ENCODE measurements at places on chromosomes 16 and 17.

DNA sequence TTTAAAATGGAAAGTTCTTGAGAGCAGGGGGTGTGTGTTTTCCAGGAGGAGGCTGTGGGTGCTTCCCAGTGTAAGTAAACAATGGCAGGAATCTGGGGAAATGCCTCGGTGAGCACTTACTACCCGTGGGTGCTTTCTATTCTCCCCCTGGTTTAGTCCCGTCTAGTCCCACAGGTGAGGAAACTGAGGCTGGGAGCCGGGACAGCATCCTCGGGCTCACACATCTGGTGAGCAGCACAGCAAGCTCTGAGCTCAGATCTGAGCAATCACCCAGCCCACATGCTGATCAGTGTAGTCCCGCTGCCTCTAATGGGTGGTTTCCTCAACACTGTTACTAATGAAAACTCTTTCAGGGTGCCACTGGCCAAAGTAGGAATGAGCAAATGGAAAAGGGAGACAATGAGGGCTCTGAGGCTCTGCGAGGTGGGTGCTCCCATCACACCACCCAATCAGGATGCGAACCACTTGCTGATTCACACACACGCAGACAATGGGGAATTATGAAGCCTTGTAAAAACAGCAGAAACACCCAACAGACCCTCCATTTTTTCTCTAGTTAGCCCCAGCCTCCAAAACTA is 202.6 kb downstream of the PARN start:
- DNase-seq, result peak; percentile 45

- no peak for DNase-seq
Observed at GRCh38 chr16:73067671-73068540, 20.0 kb upstream of the ZFHX3 start.

GRCh38 chr17:77692571-77693161 is 265.8 kb upstream of the TNRC6C start:
- no peak for DNase-seq

GRCh38 chr17:48995974-48996721 is 1.0 kb upstream of the IGF2BP1 start:
- DNase-seq, result no peak

DNA sequence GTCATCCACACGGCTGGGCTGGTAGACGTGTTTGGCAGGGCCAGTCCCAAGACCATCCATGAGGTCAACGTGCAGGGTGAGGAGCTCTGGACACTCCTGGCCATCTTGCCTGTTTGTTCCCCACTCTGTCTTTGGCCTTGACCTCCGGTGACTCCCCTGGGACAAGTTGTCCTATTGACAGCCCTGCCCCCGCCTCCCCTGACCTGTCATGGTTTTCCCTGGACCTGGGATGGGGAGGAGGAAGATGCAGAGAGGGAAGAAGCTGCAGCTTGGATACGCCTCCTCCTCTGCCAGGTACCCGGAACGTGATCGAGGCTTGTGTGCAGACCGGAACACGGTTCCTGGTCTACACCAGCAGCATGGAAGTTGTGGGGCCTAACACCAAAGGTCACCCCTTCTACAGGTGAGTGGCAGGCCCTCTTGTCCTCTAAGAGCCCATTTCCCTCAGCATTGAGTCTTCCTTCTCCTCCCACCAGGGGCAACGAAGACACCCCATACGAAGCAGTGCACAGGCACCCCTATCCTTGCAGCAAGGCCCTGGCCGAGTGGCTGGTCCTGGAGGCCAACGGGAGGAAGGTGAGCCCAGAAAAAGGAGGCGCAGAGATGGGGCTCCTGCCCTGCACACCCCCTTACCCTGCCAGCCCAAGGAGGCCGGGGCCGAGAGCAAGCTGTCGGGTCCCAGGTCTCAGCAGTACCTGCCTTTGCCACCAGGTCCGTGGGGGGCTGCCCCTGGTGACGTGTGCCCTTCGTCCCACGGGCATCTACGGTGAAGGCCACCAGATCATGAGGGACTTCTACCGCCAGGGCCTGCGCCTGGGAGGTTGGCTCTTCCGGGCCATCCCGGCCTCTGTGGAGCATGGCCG is 1.4 kb downstream of the HSD3B7 start:
- DNase-seq, result no peak

GRCh38 chr16:85574672-85575475 is 38.2 kb upstream of the GSE1 start:
- no peak for DNase-seq

DNA sequence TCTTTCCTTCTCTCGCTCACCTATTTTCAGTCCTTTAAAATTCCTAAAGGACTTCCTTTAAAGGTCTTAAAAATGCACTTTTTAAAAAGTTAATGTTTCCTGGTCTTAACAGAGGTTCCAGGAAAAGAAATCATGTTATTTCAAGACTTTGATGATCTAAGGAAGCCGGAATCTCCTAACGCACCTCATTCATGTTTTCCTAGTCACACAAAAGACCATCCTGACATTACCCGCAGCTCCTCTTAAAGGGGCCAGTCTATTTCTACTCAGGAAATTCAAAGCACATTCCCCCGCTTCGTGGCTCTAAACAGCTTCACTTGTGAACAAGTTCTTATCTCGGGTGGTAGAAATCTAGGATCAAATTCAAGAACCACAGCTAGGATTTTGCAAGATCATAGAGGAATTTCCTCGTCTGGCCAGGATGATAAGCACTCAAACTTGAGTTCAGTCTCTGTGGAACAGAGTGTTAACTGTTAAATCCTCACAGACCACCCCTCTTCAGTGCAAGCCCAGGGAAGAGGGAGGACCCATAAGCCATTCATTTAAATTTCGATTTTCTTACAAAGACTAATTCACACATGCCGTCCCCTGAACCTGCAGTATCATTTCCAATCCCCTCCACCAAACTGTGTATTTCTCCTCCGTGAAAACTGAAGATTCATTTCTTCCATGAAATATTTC is 137.1 kb upstream of the AXIN2 start:
- DNase-seq, result no peak

DNA sequence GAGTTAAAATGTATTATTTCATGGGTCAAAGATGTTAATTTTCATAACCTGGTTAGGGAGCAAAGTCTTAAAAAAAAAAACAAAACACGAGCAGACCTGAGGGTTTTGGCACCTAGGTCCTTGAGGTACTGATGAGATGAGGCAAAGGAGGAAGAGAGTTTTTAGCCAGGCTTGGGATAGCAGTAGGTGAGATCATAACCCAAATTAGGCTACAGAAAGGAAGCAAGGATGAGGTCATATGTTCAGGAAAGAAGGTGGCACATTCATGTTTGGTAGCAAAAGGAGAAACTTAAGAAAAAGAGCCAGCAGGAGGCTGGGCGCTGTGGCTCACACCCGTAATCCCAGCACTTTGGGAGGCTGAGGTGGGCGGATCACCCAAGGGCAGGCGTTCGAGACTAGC is 2.8 kb downstream of the ATXN1L start:
- DNase-seq, result no peak

- DNase-seq, result no peak
Observed at GRCh38 chr16:81000873-81001272, 5.8 kb downstream of the CMC2 start.

DNA sequence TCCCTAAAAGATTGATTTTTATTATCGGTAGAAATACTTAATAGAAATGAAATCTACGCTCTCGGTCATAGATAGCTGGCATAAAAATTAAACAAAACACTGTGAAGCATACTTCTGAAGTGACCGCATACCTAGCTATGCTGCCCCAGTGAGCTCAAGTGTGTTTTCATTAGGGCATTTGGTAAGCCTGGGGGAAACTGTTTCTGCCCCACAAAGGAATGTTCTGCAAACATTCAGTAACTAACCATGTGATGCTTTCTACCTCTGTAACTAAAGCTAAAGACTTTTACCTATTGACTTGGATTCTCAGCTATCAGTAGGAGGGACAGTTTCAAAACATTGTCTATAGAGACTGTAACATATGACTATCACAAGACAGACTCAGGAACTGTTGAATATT is 93.5 kb upstream of the HSBP1 start:
- DNase-seq, result no peak

DNA sequence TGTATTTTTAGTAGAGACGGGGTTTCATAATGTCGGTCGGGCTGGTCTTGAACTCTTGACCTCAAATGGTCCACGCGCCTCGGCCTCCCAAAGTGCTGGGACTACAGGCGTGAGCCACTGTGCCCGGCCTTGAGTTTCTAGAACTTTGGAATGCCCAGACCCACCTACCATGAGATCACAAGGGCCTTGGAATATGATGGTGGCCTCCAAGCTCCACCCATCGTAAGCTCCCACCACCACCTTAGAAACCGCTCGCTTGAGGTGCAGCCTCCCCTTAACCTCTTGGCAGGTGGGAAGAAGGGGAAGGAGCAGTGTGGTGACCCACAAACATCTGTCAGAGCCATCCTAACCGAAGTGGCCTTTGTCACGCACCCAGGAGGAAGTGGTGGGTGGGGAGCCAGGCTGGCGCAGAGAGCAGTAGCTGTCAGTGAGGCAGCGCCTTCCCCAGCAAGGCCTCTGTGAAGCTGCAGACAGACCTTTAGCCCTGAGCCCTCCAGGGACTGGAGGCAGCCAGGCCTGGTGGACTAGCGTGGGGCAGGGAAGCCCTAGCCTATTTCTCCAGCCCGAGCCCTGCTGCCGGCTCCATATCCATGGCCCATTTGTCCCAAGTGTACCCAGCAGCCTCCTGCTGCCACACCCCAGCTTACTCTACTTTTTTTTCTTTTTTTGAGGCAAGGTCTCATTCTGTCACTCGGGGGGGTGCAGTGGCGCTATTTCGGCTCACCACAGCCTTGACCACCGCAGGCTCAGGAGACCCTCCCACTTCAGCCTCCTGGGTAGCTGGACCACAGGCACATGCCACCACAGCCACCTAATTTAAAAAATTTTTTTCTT is 13.1 kb upstream of the SEPHS2 start:
- no peak for DNase-seq

- no peak for DNase-seq
Observed at GRCh38 chr16:82650804-82651203, 24.0 kb downstream of the CDH13 start.

DNA sequence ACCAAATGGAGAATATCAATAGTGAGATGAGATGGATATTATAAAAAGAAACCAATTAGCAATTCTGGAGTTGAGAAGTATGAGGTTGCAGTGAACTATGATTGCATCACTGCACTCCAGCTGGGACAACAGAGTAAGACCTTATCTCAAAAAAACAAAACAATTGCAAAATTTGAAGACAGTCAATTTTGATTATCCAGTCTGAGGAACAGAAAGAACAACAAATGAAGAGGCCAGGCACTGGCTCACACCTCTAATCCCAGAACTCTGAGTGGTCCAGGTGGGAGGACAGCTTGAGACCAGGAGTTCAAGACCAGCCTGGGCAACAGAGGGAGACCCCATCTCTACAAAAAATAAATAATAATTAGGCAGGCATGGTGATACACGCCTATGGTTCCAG is 35.0 kb downstream of the USP32 start:
- DNase-seq, result no peak

GRCh38 chr17:8436844-8437171 is 1.1 kb downstream of the NDEL1 start:
- no peak for DNase-seq

DNA sequence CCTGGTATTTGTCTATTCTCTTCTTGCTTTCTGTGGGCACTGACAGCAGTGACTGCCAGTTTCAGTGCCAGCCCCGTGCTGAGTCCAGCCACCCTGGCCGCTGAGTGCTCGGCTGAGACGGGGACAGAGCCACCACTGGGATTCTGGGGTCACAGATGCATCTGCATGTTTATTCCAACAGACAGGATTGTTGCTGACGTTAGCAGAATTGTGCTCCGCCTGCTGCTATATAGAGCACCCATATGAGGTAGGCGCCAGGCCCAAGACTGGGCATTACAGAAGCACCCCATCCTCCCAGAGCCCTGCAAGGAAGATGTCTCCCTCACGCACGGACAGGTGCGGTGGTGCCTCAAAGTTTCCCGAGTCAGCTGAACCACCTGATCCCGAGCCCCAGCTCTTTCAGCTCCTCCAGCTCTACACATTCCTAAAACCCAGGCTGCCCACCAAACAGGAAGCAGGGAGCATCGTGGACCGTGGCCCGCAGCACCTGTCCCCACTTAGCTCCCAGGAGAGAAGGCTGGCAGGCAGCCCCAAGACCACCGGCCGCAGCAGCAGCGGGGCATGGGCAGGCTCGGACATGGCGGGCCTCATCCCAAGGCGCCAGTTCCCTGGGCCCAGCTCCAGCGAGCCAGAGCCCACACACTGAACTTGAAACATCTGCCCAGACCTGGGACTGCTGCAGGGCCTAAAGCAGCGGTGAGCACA is 44.9 kb upstream of the RASD1 start:
- no peak for DNase-seq
